ENCODE measurements at places on chromosomes 3 and 15.
A peak's percentile ranks its signal among the peaks of the same experiment; 100 is the strongest.

DNA sequence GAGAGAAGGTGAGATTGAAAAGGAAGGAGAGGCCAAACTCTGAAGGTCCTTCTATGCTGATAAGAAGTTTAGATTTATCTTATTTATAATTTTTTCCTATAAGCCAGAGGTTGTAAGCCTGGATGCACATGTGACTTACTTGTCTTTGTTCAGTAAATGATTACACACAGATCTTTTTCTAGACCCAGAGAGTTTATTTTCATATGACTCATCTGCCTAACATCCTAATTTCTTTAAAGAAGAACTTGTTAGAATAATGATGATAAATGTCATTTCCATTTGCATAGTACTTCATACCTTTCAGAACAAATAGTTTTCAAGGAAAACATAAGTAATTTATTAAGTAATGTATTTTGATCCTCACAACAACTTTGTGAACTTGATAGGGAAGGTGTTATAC, 434.8 kb upstream of the DPH6 start:
- DNase-seq = no peak

DNA sequence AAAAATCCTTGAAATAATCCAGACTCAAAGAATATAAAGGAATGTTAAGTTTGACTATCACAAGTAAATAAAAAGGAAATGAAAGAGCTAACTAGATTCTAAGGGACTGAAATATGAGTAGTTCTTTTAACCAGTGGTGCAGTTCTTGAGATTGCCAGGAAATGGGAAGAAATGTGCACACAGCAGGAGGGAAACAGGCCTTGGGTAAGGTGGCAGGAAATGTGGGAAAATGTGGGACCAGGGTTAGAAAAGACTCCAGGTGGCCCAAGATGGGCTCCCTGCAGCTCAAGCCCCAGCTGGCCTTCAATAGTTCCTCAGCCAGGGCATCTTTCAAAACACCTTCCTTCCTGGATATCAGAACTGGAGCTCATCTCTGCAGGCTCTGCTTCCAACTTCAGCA, 181.3 kb downstream of the ISL2 start:
- DNase-seq = no peak

DNA sequence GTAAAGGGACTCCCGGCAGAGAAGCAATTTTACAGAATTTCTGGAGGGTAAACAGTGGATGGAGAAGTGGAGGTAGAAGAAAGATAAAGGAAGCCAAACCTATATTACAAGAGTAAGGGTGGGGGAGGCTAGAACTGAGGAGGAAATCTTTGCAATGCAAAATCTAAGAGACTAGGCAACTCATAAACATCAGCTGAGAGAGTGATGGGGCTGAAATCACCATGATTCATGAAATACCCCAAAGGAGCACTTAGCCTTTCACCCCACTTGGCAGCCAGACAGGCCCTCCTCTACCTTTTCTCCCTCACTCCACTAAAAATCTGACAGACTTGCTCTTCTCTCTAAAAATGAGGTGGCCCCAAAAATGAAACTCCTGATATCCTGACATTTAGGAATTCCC, 19.5 kb upstream of the ZBTB38 start:
- DNase-seq = no peak

- no peak for DNase-seq
These were observed 1.2 kb downstream of the PRR20G start for GRCh38 chr3:127286571-127287140.

- no peak for DNase-seq
These were observed 46.3 kb downstream of the FOXP1 start for GRCh38 chr3:71537211-71537611.

GRCh38 chr3:196837819-196838420, 29.8 kb upstream of the SENP5 start:
- DNase-seq = peak; percentile 83

DNA sequence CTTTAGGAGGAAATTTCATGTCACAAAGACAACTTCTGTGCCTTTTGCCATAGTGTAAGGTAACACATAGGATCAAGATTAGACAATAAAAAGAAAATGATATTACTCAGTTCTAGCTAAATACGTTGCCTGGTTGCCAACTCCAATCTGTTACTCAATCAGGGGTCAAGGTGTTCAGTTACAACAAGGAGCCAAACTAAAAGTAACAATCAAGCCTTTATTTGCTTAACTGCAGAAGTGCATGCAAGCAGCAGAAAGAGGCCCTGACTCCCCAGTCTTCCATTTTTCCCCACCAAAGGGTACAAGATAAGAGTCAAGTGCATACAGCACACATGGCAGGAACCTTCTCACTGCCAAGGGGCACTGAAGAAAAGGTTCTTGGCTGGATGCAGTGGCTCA, 28.3 kb upstream of the PPP4R2 start:
- DNase-seq = no peak

GRCh38 chr3:64294771-64295170, 69.5 kb upstream of the PRICKLE2 start:
- DNase-seq = no peak

GRCh38 chr3:32421991-32422859, 30.6 kb downstream of the CMTM7 start:
- peak; percentile 22 for DNase-seq

DNA sequence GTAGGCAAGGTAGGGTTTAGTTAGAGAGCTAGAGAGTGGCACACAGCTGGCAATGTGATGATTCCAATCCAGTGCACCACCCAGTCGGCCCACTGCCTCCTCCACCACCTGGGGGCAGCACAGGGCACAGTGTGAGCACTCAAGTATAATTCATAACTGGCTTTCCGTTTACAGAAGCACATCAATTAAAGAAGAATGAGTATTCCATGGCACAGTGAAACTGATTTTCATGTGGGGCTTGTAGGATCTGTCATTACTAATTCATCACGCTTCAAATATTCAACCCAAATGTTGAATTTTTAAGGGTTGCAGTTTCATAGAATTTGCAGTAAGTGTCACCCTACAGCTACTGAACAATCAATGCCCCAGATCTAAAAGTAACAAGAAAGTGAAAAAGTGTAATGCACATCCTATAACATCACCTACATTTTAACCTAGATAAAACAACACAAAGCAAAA, 149.9 kb downstream of the IGSF11 start:
- DNase-seq = peak; percentile 86

- no peak for DNase-seq
These were observed 56.2 kb downstream of the ATG7 start for GRCh38 chr3:11328196-11328945.

GRCh38 chr3:71709908-71710511, 15.2 kb downstream of the EIF4E3 start:
- DNase-seq = no peak

DNA sequence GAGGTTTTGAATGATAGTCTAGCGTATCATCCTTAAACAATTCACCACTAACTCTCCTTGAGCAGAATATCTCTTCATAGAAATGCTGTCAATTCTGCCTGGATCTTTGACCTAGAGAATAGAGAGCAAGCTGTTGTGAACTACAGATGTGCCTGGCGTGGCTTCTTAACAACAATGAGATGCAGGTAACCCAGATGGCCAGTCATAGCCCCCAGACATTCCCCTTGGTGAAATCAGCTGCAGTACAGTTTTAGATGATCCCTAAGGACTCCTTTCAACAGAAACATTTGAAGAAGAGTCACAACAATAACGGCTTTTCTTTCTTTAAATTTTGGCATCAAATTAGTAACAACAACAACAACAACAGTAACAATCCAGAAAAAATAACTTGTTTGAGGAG, 1041.3 kb downstream of the ROBO1 start:
- no peak for DNase-seq

DNA sequence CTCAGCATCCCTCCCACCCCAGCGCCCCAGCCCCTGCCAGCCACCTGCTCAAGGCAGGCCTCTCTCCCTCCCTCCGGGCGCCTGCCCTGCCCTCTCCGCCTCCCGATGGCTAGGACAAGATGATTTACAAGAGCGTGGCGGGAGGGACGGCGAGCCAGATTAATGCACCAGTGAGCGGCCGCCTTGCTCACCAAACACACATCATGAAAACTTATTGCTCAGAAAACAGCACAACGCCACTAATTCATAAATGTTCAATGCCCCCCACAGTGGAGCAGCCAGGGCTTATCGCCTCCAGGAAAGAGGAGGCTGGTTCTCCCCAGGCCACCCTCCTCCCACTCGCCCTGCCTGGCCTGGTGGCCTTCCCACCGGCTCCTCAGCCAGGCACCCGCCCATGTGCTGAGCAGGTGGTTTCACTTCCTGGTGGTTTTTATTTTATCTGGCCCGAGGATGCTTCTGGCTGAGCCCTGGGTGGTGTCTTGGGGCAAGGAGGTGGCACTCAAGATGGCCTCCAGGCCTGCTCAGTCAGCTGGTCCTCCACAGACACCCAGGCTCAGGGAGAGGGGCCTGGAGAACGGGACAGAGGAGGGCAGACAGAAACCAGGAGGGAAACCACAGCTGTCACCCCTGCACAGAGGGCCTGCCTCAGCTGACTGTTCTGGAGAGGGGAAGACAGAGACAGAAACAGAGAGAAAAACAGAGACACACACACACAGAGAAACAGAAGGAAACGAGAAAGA, 284.9 kb downstream of the UACA start:
- DNase-seq = no peak

DNA sequence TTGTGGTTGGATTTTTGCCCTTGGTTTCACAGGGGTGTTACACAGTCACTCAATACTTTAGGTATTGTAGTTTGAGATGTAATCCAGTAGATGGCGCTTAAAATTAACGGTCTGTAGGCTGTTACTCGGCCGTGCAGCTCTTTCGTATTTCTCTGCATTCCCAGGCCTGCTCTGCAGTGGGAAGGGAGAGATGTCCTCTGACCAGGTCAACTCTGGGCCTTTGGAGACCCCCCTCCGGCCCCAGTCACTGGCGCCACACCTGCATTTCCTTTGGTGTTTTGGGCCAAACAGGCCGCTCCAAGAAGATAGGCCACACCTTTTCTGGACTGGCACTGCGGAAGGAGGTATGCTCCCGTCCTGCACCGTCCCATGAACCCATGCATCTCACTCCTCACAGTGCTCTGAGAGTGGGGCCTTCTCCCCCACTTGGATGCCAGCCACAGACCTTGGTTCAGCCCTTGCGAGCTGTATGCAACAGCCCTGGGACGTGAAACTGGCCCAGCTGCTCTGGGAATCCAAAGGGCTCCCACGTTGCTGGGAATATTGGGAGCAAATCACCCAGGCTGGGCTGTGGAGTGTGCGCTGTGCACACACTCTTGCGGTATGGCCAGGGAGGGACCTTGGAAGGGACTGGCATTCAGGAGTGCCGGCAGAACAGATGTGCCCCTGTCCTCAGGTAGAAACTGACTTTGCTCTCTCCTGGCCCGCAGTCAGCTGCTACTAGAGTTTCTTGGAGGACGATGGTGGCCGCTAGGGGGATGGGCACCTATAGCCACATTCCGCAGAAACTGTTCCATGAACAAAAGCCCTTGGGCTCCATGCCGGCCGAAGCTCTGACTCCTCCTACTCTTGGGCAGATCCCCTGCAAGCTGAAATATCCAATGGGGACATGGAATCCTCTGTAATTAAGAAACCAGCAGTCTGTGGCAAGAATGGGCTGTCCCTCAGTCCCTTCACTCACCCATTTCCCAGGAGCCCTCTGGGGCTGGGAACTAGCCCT, 410.5 kb upstream of the CADM2 start:
- no peak for DNase-seq

GRCh38 chr3:49352890-49353421, 5.2 kb downstream of the GPX1 start:
- DNase-seq = no peak

DNA sequence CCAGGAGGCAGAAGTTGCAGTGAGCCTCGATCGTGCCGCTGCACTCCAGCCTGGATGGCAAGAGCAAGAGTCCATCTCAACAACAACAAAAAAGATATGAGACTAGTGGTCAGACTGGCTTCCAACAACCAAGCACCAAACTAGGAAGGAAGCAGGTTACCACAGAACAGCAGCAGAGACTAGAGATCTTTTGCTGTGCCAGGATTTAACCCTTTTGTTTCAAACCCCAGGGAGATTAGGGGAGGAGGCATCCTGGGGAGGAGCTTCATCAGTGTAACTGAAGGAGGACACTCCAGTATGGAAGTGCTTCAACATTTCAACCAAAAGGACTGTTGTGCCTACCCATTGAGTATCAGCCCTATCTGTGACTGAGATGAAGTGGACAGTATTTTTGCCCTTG, 240.3 kb downstream of the ZIC1 start:
- no peak for DNase-seq

Measured in stimulated activated CD8-positive, alpha-beta memory T cell treated with anti-CD3 and anti-CD28 coated beads, Interleukin-4, amount 100 ng/mL, for 48 hours (primary cell).